GM23248 (cell line): ENCODE measurements at places on chromosomes 7 and 10.

GRCh38 chr10:80684259-80684658, 146.6 kb downstream of the SH2D4B start:
- peak; percentile 39 for DNase-seq

GRCh38 chr7:69860486-69860885, 262.2 kb downstream of the AUTS2 start:
- no peak for DNase-seq

- DNase-seq = peak; percentile 49
Measured at GRCh38 chr10:58956926-58957325, 219.5 kb upstream of the PHYHIPL start.

- DNase-seq = no peak
Measured at GRCh38 chr10:28897617-28898464, 220.5 kb downstream of the BAMBI start.

GRCh38 chr10:19194866-19195265, 146.3 kb downstream of the MALRD1 start:
- DNase-seq = no peak

GRCh38 chr10:96708456-96708855, 11.9 kb downstream of the PIK3AP1 start:
- no peak for DNase-seq

DNA sequence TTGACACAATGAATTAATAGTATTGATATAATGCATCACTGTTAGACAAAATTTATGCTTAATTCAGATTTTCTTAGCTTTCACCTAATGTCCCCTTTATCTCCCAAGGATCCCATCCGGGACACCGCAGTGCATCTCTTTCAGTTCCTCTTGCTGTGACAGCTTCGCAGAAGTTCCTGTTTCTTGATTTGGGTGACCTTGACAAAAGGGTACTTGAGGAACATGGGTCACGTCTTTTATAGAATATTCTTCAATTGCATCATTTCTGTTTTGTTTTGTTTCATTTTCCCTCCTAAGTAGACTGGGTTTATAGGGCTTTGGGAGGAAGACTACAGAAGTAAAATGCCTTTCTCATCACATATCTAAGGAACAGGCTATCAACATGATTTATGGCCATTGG, 453.2 kb downstream of the DPP6 start:
- no peak for DNase-seq

GRCh38 chr7:43302211-43302711, 189.8 kb downstream of the HECW1 start:
- peak; percentile 30 for DNase-seq

DNA sequence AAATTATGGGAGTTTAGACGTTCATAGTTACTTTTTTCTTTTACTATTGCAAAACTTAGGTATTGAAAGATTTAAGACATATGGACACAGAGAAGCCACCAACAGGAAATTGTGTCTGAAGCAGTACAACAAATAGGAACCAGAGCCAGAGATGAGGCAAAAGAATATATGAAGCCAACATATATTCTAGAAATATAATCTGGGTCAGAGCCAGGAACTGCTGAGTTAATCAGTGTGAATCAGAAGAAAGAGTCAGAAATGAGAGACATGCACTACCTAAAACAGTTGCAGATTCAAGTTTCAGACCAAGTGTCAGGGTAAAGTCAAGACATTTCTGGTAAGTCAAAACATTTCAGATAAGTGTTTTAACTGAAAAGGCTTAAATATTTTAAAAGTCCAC, 67.7 kb downstream of the DGKB start:
- peak; percentile 83 for DNase-seq

- no peak for DNase-seq
Measured at GRCh38 chr7:7675686-7676085, 35.1 kb downstream of the UMAD1 start.

GRCh38 chr10:77909749-77910375, 16.7 kb downstream of the DLG5 start:
- peak; percentile 87 for DNase-seq

DNA sequence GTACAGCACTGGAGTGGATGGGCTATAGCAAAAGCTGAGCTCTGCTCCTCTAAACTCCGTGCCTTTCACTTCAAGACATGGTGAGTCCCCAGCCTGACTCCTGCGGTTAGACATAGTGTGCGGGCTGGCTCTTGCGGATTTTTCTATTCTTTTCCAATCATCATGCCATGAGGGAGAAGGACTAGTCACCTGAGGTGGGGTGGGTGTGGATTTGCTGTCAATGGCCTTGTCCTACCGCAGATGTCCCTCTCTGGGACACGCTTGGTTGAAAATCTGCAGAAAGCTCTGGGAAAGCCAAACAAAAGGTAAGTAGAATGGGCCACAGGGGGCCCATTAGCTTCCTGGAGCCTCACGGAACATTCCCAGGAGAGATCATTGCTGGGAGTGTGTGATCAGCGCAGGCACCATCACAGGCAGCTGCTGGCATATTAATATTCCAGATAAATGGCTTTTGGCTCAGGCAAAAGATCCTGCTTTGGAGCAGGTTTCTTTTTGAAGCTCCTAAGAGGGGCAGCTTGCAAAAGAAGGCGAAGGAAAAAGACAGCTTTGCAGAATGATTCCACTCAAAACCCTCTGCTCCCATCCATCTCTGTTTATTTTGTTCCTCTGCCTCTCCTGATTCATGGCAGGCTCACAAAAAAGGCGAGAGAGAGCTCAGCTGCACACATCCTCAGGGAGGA, 509.0 kb upstream of the ZMIZ1 start:
- DNase-seq = no peak

DNA sequence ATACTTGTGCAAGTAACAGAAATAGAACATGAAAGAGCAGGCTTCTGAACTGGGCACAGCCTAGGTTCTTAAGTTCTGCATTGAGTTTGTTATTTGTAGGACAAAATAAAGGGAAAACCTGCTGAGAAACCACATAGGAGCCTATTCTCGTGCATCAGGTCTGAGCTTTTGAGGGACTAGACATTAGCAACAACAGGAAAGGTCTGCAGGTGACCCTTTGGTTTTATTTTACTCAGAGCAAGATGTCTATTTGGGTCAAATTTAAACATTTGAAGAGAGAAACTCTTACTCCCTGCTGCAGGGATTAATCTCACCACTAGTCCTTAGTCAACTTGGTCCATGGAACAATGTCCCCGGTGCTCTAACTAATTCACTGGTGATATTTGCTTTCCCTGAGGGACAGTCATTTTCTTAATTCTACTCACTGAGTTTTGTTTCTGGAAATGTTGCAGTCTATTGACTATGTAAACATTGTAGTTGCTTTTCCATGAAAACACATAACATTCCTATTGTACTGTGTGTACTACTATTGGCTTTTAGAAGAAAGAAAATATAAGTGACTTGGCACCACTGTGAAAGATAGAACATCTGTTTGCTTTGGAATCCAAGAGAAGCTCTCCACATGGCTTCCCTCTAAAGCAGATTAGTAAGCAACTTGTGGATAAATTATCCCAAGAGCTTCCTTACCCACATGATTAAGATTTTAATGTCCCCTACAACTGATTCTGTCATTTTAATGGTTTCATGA, 108.2 kb downstream of the CHRM2 start:
- DNase-seq = peak; percentile 4

- peak; percentile 23 for DNase-seq
Measured at GRCh38 chr10:5064656-5065055, 29.6 kb upstream of the AKR1C3 start.

DNA sequence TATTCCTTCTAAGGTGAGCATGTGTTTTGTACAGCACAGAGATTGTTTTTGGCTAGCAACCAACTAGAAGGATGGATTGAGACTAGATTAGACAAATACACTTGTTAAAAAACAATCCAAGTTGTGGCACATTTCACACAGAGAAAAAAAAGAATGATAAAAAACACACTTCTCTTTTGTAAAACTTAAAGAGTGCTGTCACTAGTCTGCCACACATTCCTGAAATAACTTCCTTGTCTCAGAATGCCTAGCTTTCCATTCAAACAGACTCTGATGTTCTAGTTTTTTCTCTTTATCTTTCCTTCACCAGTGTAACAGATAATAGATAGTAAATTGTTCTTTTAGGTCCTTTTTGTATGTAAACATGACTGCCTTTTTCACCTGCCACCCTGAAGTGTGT, 11.4 kb downstream of the DLD start:
- DNase-seq = no peak

DNA sequence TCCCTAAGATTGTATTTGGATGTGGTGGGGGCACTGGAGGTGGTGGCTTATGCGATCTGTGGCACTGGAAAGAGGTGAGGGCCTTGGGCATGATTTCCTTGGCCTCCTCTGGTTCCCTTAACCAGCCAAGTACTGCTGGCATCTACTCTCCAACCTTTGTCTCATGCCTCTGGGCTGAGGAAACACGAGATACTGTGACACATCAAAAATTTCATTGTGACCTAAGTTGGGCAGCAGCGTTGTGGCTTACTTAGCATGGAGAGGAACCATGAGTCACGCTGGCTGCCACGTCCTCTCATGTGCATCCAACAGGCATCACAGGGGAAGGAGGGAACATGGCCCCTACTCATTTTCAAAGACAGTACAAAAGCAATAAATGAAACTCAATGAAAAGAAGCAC, 29.7 kb upstream of the GSDME start:
- DNase-seq = peak; percentile 99

GRCh38 chr10:49650724-49651034, 28.8 kb upstream of the C10orf53 start:
- DNase-seq = no peak

GRCh38 chr7:146982482-146982881, 865.9 kb downstream of the CNTNAP2 start:
- DNase-seq = no peak

DNA sequence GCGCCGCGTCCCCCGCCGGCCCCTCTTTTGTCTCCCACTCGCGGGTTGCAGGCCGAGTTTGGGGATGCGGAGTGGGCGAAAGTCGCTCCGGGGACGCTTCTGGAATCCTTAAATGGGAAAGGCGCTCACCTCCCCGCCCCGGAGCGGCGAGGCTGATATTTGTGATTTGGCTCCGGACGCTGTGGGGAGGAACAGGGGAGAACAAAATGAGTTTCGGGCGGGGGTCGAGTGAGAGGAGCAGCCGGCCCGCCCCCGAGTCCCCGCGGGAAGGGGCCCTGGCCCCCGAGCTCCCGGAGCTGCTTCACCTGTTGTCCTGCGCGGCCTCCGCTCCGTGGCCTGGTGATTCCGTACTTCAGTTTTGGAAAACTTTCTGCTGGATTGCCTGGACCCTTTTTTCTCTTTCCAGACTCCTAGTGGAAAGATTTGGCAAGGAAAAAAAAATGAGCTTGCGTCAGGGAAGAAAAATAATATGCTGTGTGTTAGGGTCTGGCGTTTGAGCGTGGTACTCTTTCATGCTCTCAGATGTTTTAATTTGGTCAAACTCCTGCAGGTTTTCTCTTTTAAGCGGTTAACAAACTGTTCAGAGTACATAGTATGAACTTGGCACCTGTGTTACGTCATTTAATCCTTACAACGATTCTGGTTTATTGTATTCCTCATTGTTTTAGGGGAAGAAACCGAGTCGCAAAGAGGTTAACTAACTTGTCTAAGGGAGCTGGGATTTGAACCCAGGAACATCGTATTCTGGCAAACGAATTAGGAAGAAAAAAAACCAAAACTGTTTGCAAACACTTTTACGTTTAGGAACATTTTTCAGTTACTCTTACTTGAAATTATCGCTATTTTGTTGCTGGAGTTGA, 924 bp downstream of the BMPR1A start:
- DNase-seq = peak; percentile 82

DNA sequence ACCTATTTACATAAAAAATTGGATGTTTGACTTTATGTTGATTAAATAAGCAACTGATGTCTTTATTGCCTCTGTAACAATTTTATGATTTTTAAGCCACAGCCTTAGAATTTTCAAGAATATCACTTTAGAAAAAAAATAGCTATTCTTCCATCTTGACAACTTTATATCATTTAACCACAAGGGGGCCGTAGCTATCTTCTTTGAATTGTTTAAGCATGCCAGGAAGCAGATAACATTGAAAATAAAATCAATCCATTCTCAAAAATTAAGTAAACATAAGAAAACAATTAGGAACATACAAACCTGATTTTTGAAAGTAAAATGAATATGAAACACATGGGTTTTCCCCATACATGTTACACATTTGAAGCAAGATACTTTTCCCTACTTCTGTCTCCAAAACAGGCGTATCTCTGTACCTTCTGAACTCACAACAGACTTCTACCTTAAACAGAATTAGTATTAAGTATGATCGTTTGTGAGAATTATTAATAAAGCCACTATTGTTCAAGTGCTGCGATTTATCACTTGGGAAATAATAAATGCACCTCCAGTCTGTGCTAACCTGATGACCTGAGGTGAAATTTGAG, 209.0 kb downstream of the CACNA2D1 start:
- peak; percentile 72 for DNase-seq

GRCh38 chr10:31242902-31243301, 76.1 kb upstream of the ZEB1 start:
- peak; percentile 98 for DNase-seq

DNA sequence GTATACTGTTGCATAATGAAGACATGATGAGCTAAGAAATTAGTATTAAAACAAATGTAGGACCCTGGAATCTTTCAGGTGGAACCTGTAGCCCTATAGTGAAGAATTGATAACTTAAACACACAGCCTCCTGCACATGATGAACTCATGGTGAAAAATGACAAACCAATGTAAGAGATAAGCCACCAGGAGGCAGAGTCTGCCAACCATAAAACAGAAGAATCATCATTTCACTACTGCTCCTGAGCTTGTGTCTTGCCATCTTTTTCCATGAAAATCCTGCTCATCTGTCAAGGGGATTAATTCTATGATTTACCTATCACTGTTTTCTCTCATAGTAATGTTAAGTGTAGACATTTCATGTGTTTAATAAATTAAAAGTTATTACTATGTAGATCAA, 363.9 kb downstream of the MALRD1 start:
- peak; percentile 51 for DNase-seq

- DNase-seq = no peak
Measured at GRCh38 chr7:100367676-100368613, 5.3 kb upstream of the PILRA start.

GRCh38 chr7:50206453-50207250, 97.9 kb upstream of the IKZF1 start:
- DNase-seq = peak; percentile 8

DNA sequence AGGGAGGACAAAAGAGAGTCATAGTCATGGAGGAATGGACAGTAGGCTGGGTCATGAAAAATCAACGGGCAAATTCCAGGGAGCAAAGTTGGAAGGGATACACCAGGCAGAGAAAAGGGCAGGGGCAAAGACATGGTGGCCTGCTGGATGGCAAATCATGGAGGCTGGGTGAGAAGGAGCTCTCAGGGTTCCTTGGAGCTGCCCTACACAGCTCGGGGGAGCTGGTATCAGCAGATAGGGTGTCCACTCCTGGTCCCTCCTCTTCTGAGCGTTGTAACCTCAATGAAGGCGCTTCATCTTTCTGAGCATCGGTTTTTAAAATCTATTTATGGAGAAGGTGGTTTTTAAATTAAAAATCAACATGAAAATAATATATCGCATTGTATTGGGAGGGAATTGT, 27.9 kb upstream of the EIF5AL1 start:
- no peak for DNase-seq
